ENCODE measurements at places on chromosomes 6 and 20. TPM values are rescaled to one million over a fixed set of nuclear protein-coding genes. Genes with fewer than 3 reads are reported as not detected.

DNA sequence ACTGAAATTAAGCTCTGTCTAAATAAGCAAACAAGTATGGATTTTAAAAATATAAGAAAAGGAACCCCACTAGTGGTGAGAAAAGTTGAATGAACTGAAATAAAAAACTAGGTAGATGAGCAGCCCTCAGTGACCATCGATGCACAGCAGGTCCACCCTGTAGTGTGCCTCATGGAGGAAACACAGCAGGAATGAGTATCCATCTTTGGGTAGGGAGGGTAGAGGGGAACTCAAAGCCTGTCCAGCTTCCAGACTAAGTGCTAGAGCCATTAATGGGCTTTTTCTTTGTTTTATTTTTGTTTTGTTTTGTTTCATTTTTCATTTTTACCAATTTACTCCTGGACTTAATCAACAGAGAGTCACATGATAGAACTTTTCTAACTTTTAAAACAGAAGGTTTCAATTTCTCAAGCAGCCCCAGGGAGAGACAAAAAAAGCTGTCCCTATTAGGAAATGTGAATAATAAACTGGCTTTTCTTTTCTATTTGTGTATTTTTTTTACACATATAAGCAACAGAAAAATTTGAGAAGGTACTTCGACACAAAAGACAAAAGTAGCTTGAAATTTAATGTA, 700.6 kb downstream of the HACE1 start:
- no peak for DNase-seq

- DNase-seq = no peak
Measured at GRCh38 chr6:131678442-131678841, 22.8 kb downstream of the OR2A4 start.

DNA sequence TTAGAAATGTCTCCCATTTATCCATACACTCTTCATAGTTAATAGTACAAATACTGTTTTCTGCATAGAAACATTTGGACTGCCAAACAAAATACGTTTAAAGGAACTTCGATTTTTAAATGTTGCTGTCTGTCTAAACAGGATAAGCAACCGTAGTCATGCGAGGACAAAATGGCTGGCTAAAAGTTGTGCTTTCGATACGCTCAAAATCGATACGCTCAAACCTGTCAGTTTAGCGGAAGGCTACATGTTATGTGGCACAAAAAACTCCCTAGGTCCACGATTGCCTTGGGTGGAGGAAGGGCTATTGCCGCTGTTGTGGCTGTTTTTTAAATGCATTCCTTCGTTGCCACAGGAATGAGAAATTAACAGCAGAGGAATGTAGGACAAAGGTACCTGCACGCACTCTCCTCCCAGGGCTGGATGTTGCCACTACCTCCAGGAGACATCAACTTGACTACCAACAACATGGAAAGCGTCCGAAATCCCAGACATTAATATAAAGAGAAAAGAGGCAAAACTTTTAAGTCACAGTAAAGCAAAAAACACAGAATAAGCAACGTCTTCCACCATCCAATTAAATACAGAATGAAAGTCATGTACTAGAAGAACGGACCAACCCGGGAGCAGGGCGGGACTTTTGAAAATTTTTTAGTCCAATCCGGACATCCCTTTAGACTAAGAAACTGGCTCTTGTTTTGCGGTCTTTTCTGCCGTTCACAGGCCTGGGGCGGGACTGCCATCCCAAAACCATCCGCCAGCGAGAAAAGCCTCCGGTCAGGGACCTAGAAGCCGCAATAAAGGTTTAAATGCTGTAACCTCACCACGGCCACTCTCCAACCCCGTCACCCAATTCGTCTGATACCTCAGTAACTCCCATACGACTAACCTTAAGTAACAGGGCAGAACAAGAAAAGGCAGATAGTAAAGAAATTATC, 32.2 kb upstream of the HFE start:
- DNase-seq = peak; percentile 80

- DNase-seq = no peak
Measured at GRCh38 chr6:119171864-119172588, 93.6 kb upstream of the FAM184A start.

DNA sequence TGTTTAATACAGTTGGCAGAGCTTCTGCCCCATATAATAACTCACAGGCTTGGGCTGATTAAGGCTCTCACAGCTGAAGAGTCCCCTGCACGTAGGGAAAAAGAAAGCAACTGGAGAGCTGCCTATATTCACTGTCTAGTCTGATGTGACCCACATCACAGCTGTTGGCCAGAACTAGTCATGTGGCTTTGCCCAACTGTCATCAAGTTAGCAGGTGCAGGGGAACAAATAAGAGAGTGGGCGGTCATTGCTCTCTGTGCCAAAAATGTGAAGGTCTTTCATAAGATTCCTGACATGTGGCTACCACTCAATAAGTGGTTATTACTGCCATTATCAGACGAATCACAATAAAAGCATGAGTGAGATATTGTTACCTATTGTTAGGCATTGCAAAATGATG, 665.2 kb downstream of the DOK5 start:
- DNase-seq = no peak

GRCh38 chr20:48986899-48987298, 59.2 kb upstream of the CSE1L start:
- no peak for DNase-seq

DNA sequence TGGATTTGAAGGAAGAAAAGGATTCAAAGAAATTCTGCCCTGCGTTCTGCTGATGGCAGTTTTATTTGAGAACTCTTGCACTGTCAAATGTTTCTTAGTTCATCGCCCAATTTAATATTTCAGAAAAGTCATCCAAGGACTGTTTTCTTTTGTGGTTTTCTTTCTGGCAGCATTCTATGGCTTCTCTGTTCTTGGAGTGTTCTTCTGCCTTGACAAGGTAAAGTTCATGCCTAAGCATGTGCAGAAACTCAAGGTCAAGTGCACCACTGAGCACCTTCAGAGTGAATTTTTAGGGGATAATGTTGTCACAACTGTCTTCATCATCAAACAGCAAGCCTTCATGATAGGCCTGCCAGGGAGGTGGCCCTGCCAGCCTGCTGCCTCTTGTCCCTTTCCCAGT, 225.6 kb downstream of the PLCB1 start:
- no peak for DNase-seq

ETV7 gene
- total RNA-seq = 0.32 TPM

DNA sequence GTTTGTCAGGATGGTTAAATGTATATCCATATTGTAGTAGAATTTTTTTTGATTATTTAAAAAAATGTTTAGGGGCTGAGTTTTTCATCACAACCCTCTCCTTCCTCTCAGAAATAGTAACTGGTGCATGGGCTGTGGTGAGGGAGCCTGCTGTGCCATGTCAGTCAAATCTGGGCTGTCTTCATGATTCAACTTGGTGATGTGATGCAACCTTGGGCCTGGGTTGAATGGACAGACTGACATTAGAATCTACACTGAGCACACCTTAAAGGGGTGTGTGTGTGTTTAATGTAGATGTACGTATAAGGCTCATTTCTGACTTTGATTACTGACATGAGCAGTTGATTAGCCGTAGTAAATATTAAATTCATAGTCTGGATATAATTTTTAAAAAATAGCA, 3.7 kb downstream of the TJAP1 start:
- no peak for DNase-seq

DNA sequence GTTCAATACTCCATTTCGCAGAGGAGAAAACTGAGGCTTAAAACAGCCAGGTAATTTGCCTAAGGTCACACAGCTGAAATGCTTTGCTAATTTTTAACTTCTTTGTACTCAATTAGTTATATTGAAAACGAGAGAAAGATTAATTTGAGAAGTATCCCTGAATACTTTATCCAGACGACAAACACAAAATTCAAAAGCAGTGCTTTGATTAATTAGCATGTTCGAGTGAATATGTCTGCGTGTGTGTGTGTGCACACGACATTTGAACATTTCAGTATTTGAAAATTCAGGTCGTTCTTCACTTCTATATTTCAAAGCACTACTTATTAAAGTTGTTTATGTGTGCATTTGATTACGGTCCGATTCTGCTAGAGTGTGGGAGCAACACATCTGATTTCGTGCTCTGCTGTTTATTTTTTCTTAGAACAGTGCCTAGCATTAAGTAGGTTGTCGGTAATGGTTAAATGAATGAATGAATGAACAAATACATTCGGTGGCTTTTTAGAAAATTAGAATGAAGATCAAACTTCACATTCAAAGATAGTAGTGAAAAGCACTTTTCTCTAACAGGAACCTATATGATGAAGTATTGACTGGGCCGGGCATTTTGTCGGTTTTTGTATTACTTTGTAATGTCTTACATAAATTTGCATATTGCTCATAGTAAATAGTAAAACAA, 36.9 kb upstream of the SYNCRIP start:
- DNase-seq = no peak

SLC22A23 gene
- 5.2 TPM for total RNA-seq

GNMT gene
- total RNA-seq = 1.1 TPM

DNA sequence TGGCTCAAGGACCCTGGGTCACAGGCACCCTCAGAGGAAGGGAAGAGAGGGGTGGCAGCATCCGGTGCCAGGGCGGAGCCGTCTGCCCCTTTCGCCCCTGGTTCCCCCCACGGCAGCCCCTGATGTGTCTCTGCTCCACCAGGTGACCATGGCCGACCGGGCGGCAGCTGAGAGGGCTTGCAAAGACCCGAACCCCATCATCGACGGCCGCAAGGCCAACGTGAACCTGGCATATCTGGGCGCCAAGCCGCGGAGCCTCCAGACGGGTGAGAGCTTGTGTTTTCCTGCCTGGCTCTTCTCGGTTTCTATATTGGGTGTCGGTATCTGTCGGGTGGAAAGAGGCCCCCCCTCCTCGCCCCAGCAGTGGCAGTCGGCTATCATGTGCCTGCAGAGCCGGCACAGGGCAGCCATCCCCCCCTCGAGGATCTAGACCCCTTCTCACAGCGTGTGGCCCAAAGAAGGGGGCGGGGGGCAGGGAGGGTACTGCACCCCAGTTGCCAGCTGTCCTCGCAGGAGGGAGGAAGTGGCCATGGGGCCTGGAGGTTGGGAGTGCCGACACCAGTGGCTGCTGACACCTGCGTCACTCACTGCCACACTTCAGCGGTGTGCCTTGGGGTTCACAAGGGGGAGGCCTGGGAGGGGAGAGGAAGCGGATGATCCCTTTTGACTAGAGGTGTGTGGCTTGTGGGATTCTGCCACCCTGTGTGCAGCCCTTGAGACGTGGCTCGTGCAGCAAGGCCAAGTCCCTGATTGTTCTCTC, 1.5 kb downstream of the RBM38 start:
- DNase-seq = peak; percentile 75

- DNase-seq = peak; percentile 65
Measured at GRCh38 chr6:154615483-154616025, 105.1 kb upstream of the CNKSR3 start.

ANGPT4 gene
- 0.32 TPM for total RNA-seq

DNA sequence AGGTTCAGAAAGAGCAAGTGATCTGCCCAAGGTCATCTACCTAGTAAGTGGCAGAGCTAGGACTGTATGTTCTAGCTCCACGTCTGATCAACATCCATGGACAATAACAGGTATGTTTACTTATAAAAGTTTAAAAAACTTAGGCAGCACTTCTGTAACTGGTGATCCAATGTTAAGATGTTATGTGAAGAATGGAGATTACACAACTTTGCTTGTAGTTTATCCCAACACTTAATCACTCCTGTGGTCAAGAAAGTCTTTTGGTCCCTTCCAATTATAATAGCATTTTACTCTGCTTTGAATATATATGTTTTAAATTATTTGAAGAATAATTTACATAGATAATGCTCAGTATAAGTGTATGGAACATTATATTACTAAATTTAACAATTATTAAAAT, 4.8 kb downstream of the FBXO30 start:
- no peak for DNase-seq

HLA-B gene
- 390 TPM for total RNA-seq

- no peak for DNase-seq
Measured at GRCh38 chr6:77448546-77448945, 14.7 kb downstream of the HTR1B start.

DNA sequence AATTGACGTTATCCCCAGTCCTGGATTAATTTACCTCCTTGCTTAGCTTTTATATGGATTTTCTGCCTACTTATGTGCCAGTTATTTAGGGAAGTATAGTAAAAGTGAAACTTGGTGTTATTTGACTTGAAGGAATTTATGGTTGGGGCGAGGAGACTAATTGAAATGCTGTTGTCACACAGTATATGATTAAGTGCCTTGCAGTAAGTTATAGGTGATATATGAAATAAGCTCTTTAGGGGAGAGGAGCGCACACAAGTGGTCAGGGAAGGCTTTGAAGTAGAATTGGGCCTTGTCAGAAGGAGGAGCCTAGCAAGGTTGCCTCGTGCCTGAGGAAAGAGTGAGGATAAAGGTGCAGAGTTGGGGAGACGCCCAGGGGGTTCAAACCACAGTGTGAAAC, 20.5 kb downstream of the NCOA7 start:
- no peak for DNase-seq

TSBP1 gene
- not detected for total RNA-seq

- DNase-seq = no peak
Measured at GRCh38 chr6:109285366-109285765, 96.9 kb downstream of the CD164 start.

DNA sequence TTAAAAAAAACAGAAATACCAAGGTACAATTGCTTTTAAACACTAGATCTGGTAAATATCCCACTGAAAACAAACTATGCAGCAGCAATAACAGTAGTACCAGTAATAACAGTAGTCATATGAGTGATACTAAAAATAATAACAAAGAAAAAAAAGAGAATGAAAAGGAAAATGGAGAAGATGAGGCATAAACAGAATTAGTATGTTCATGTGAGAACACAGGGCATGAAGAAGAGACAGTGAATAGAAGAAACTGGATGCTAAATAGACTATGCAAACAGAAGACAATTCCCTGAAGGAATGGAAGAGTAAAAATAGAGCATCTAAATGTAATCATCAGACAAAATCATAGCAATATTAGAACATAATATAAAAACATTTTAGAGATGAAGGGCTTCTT, 121.1 kb downstream of the RNGTT start:
- no peak for DNase-seq

GRCh38 chr6:51959744-51960383, 127.5 kb downstream of the PKHD1 start:
- DNase-seq = peak; percentile 30

DNA sequence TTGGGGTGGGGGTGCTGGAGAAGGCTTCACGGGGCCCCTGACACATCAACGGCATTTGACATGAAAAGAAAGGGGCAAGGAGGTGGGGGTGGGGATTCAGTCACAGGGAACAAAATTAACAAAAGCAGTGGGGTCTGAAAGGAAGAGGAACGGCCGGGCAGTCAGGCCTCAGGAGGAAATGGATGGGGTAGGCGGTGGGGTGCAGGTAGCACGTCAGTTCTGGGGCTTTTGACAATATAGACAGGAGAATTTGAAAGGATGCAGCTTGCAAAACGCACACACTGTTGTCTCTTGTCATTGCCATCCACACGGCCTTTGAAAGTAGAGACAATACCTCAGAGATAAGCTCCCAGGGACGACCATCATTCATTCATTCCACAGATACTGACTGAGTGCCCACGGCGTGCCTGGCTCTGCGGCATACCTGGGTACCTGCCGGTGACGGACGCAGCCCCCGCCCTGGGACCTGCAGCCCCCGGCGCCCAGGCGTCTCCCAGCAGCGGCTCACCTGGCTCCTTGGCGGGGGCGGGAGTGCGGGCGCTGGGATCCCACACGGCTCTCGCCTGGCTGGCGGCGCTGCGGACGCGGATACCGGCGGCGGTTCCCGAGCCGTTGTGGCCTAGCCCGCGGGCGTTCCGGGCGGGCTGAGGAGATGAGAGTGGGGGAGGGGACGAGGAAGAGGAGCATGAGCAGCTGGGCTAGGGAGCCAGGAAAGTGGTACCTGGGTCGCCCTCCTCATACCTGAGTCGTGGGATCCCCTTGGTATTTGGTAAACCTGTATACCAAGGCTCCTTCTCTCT, at the start of gene SLC26A8:
TSS of gene SLC26A8 (minus strand) at position 646 of the 800 bp plus-strand sequence. CDS start 4,934 bp downstream, outside the sequence.
- DNase-seq = no peak

GRCh38 chr20:36439040-36439730, 102.1 kb upstream of the MYL9 start:
- DNase-seq = peak; percentile 53
